ENCODE measurements at places on chromosomes 2 and 18.

- DNase-seq: no peak
These were observed 373.3 kb downstream of the ZNF804A start for GRCh38 chr2:184971546-184972068.

DNA sequence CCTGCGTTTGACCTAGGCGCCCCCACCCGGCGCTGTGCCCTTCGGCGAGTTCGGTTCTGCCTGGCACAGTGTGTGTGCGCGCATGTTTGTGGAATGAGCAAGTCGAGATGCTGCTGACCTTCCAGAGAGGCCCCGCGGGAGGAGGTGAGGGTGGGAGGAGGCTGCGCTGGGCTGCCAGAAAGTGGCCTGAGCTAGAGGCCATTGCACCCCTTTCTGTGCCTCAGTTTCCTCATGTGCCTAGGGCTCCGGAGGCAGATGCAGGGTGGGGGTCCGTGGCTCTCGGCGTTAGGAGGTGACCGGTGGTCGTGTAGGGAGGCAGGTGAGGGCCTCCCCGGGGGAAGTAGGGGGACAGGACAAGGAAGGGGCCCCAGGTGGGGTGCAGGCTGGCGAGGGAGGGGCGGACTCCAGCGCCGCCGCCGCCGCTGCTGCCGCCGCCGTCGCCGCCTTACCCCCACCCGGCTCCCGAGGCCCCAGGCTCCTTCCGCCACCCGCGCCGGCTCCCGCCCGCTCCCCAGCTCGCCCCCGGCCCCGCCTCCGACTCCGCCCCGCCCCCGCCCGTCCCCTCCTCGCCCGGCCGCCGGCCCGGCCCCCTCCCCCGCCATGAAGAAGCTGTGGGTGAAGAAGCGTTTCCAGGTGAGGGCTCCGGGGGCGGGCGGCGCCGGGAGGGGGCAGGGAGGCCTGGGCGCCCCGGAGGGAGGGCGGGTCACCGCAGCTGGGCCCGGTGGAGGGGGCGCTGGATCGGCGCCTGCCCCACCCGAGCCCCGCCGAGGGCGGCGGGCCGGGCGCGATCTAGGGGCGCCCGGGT lies 7.0 kb downstream of the SPEG start:
- DNase-seq: peak; percentile 82

DNA sequence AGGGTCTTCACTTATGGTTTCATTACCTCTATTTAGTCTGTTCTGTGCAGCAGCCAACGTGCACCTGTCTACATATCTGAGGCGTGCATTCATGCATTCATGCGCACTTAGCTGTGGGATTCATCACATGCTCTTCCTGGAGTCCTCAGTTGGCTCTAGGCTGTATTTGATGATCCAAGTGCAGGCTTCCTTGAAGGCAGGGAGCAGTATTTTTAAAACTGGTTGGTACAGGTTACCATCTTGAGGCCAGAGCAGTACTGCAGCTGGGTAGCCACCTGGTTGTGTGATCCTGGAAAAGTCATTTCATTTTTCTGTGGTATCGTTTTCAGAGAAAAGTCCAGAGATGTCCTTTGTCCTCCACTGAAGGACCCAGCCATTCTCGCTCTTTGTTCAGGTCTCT lies 109.8 kb downstream of the EN1 start:
- DNase-seq: no peak

DNA sequence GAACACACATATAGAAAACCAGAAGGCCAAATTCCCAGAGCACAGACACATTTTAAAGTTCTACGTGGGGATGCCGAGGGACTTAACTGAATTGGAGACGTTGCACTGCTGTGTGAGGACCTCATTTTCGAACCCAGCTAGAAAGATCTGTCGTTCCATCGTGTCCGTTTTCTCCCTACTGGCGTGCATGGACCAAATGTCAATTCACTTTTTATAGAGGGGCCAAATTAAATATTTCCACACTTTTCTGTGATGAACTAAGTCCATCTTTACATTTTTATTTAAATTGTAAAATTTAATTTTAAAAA lies 692 bp upstream of the TSHZ1 start:
- peak; percentile 26 for DNase-seq

DNA sequence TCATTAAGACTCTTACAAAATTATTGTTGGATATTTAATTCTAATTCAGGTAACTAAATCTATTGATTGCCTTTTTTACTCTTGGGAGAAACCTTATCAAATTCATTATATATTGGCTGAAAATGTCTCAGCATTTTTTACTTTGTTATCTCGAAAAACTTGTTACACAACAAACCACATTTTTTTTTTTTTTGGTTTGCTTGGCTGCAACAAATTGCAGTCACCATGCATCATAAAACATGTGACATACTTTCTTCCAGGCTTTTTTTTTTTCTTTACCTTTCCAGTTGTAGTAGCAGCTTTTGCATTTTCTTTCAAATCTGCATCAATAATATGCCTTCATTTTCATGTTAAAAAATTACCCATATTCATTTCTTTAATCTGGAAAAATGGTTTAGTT lies 186.7 kb downstream of the TDRD15 start:
- DNase-seq: no peak

- no peak for DNase-seq
These were observed 38.9 kb upstream of the FBXO11 start for GRCh38 chr2:47945046-47945781.

DNA sequence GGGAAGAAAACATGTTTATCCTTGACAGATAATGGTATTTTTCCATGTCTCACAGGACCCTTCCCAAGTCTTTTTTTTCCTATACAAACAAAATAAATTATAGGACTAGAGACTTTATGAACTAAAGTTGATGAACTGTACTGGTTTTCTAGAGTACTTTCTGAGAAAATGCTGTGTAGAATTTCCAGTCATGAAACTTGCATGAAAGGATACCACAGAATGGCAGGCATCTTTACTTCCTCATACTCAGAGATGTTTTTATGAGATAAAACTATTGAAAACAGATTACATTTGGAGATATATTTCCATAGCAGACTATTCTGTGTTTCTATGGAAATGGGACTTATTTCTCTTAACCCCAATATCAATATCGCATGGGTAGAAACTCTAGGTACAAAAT lies 403.5 kb downstream of the PARD3B start:
- DNase-seq: no peak

GRCh38 chr2:6833300-6833604 lies 32.5 kb downstream of the CMPK2 start:
- DNase-seq: no peak

GRCh38 chr18:13292736-13293135 lies 74.2 kb downstream of the LDLRAD4 start:
- no peak for DNase-seq

- no peak for DNase-seq
These were observed 40.0 kb downstream of the GKN2 start for GRCh38 chr2:68912732-68913131.

DNA sequence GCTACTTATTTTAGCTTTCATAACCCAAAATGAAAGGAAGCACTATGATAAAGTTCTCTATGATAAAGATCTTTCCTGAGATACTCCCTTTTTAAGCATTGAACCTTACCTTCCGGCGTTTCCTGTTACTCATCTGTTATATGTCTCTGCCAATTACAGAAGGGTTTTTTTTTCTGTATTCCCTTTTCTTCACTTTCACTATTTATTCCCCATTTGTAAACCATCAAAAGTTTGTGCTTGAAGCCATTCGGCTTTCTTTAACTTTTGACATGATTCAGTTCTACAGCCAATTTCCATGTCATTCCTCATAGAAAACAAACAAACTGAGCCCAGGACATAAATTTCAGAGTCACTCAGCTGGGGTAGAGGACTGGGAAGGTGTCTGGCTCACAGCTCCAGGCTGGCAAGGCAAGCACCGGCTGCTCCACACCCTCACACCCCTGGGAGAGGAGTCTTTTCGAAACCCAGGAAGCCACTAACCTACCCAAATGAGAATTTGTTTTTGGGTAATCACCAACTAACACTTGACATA lies 429.4 kb upstream of the TRIB2 start:
- no peak for DNase-seq

DNA sequence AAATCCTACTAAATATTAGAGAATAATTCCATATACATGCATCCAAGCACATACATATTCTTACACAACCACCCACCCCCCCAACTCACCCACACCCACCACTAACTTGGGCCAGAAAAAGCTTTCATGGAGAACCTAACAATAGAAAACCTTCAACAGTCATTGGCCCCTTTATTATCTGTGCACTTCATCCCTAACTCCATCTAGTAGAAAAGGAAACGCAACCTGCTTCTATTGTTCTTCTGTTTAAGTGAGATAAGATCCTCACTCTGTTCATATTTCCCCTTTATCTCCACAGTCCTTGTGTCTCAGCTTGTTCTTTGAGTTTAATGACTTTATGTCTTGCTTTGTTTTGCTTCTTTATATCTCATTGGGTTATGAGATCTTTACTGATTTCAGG lies 1740.2 kb upstream of the CELF4 start:
- DNase-seq: no peak

GRCh38 chr18:24014062-24014985 lies at the start of gene TTC39C:
Gene TTC39C (plus strand): TSS chr18:24014754. CDS start chr18:24014872, 118 bp downstream.
- DNase-seq: peak; percentile 82

DNA sequence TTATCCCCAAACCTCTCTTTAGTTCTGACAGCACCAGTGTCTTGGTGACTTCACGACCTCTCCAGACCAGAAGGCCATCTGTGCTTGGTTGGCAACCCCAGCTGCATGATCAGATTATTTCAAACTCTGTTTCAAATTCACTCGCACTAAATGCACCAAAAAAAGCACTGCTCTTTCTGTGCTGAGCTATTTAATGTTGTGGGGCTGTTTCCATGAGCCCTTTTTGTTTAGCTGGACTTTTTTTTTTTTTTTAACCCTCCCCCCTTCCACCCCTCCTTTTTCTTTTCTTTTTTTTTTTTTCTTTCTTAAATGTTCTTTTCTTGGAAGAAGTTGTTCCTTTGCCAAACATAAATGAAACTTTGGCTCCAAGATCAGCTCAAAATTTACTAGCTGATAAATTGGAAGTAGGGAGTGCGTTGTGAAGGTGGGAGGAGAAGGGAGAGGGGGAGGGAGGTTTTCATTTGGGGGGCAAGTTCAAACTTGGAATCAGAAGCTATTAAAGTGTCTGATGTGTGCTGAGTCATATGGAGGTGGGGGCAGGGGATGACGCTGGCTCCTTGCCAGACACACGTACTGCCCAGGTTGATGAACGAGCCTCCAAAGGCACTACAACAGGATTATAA lies 543.0 kb upstream of the TNP1 start:
- peak; percentile 52 for DNase-seq

GRCh38 chr2:202289394-202290204 lies 24.0 kb downstream of the NOP58 start:
- no peak for DNase-seq

DNA sequence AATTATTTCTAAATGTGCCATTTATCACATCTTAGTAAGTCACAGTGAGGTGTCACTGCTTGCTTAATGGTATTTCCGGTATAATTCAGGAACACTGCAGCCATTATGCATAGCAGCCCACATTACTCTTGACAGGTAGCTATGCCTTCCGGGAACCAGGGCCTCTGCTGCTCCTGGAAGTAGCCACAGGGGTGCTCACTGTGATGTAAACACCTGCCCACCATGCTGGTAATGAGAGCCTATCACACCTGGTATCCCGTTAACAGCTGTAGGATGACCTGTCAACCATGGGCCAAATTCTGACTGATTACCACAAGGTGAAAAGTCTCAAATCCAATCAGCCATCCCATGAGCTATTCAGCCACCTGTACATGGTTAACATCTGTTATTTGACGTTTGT lies 647.0 kb upstream of the NXPH2 start:
- no peak for DNase-seq

DNA sequence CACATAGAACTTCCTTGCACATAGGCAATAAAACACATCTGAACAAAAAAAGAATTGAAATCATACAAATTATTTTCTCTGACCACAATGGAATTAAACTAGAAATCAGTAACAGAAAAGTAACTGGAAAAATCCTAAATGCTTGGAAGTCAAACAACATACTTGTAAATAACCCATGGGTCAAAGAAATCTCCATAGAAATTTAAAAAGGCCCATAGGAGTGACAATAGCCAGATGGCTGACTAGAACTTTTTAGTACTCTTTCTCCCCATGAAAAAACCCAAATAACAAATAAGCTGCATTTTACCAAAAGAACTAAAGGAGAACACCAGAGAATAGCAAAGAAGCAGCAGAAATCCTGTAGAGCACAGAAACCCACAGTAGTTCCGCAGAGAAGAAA lies 139.2 kb upstream of the COL3A1 start:
- DNase-seq: no peak

- DNase-seq: peak; percentile 48
These were observed 354.2 kb downstream of the FBXO15 start for GRCh38 chr18:73793386-73793785.

- no peak for DNase-seq
These were observed 48.7 kb upstream of the GLS start for GRCh38 chr2:190831941-190832340.

DNA sequence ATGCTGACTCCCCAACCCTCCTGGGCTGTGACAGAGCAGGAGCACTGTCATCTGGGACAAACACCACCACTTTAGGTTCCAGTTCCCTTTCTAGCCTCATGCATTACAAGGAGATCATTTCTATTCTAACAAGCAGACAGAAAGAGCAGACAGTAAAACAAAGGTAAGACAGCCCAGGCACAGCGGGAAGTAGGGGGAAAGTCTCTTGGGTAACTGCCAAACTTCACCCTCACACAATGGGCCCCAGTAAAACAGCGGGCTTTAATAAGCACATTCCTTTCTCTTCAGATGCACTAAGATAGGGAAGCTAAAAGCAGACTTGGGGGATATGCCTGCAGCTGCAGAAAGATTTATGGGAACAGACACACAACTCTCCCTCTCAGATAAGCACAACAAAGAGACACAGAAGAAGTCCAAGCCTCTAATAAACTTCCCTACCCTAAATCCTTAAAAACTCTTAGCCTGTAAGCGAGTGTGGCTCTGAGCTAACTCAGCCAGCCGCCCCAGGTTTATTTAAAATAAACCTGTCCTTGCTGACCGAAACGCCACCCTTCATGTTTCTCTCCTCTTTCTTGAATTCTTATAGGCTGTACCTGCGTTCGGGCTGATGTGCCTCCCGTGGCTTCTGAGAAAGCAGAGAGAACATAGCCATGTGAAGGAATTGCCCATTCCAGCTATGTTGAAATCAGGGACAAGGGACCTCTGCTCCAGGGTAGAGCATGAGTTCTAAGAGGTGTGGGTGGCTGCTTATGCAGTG lies 726.8 kb upstream of the DDX18 start:
- DNase-seq: peak; percentile 21

- DNase-seq: no peak
These were observed 118.5 kb upstream of the SLC14A2 start for GRCh38 chr18:45496741-45497140.
